ENCODE measurements at places on chromosomes 5 and 9.

DNA sequence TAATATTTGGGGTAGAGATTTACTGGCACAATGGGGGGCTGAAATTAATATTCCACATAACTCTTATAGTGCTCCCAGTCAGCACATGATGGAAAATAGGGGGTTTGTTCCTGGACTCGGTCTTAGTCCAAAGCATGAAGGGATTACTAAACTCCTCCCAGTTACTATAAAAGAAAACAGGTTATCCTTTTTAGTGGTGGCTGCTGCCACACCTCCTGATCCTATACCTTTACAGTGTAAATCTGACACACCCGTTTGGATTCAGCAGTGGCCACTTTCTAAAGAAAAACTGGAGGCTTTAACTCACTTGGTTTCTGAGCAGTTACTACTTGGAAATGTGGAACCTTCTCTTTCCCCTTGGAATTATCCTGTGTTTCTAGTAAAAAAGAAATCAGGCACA, 572.9 kb upstream of the PTGER4 start:
- no peak for DNase-seq

- peak; percentile 2 for DNase-seq
These were observed 99.3 kb upstream of the NIPBL start for GRCh38 chr5:36777105-36777757.

DNA sequence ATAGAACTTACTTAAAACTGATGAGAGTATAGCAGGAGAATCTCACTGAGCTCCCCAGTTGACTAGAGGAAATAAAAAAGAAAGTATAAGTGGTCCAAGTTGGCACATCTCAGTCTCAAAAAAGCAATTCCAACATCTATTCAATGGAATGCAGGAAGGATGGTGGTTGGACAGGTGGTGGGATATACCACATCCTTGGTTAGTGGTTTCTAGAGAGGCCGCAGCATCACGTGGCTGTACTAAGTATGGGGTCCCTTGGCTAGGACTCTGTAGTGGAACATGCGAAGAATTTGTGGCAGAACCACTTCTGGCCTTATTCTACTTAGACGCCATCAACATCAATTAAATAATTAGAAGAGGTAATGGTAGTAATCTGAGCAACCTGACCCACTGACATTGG, 232.4 kb downstream of the SAXO1 start:
- no peak for DNase-seq

GRCh38 chr5:68533571-68534084, 318.1 kb downstream of the PIK3R1 start:
- no peak for DNase-seq

DNA sequence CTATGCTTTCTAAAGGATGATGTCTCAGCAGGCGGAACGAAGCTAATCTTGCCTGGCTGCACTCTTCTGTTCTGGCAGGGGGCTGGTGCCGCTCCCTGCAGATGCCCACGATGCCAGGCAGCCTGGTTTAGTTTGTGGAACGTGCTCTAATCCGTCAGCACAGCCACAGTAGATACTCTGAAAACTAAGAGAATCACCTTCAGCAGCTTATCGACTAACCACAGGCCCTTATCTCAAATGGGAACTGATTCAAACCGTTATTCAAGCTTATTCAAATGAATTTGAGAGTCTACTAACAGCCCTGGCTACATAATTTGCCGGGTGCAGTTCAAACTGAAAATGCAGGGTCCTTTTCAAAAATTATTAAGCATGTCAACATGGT, 246.6 kb upstream of the ANKRD55 start:
- no peak for DNase-seq

DNA sequence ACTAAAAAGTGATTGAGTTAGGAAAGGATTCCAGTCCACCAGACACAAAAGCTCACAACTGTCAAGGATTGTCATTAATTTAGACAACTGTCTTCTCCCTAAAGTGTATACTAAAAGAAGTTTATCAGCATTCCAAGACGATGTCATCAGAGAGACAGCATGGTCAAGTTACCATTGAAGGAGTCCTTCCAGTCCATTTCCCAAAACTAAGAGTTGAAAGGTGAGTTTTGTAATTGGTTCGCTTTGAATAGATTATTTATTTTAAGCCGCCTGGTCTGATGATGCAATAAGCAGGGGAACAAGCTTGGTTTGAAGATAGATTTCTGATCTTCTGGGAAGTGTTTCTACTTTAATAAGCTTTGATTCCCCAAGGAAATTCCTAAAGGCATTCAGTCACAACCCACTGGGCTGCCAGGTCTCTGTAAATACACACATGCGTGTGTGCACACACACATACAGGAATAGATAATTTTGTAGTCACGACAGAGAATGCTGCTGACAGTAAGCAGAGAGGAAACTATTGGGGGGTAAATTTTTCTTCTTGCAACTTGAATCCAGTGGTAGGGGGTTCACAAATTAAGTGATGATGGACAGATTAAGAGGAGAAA, 234.8 kb downstream of the PIK3R1 start:
- DNase-seq, result peak; percentile 33

GRCh38 chr5:206406-206805, 11.5 kb downstream of the CCDC127 start:
- DNase-seq, result no peak

DNA sequence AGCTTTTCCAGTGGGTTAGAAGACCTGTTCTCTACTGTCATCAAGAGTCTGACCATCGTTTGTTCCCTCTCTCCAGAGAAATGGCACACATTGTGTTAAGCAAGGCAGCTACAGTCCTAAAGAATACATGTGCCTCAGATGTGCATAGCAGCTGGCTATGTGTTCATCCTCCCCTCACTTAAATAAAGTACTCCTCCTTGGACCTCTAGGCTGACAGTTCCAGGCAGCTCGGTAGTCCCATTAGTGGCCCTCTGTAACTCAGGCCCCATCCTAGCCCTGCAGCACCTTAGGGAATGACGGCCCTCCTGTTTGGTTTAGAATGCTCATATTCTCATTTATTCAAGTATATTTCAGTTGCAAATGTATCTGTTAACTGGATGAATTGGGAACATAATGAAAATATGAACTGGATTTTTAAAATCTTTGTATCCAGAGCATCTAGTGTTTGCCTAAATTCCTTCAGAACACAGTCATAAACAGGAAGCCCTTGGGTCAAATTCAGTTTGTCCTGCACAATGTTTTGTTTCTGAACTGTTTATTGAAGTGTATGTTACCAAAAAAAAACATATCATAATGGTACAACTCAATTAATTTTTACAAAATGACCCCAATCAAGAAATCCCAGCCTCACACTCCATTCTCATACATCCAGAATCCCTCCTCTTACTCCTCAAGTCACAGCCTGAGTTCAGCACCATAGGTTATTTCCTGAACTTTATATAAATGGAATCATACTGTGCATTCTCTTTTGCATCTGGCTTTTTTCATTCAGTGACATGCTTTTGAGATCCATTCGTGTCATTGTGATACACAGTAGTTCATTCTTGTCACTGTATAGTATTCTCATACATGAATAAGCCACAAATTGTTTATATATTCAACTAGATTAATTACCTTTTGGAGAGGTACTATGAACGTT, 1.6 kb upstream of the ASPN start:
- DNase-seq, result no peak

DNA sequence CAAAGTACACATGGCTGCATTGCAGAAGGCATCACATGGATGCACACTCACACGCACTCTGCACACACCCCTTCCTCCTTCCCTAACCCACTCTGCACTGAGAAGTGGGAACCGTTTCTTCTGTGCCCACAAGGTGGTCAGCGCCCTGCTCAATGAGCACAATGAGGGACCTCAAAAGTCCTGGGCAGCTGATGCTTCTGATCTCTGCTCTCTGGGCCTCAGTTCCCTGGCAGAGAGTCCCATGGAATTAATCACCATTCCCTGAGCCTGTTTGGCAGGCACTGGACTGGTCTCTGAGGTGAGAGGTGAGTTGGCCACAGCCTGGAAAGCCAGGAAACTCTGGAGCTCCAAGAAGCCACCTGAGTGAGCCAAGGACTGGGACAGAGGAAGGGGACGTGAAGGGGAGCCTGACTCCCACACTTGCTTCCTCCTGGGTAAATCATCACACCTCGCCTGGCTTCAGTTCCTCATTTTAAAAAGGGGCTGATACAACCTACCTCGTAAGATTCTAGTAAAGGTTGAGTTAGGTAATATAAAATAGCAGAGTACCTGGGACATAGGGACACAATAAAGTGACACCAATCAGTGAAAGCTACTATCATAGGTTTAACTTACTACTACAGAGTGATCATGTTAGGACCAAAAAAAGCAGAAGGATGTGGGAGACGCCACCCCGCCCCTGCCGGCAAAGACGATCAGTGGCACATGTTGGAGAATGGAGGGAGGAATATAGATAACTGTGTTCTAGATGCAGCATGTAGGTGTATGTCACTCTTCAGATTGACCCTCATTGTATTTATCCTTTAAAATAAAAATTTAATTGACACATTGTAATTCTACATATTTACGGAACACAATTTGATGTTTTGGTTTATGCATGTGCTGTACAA, 21.1 kb upstream of the IGFBPL1 start:
- DNase-seq, result no peak

DNA sequence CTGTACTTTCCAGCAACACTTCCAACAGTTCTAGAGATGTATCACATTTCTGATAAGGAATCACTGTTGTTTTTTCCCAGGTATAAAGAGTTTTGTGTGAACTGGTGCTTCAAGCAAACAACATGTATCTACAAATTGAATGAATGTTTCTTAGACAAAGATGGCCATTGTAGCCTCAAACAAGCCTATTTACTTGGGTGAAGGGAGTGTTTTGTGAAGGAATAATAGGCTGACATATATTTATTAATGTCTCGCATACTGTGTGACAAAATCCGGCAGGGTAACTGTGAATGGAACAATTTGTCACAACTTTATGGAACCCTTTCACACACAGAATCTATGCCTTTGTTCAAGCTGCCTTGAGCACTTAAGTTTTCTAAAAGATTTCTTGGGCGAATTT, 24.8 kb upstream of the DAB2 start:
- no peak for DNase-seq

DNA sequence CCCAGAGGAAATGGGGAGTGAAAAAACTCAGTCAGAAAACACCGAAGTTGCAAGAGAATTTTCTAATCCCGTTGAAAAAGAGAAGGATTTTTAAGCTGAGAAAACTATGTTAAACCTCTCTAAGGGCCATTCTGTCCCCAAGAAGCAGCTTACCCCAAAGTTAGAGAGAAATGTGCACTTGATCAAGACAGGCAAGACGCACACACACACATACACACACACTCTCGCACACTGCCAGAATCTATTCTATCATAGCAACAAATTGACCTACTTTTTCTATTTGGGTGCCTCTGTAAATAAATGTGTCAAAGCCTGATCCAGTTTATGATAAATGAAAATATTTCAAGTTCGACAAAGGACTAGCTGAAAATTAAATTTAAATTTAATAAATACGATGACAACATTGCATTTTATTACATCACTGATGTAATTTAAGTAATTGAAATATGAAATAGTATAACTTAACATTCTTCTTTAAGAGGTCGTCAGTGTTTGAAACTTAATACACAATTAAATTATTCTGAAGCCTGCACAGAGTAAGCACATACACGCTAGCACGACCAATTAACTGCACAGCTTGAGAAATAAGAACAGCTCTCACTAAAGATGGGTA, 5.9 kb downstream of the NFIL3 start:
- no peak for DNase-seq

DNA sequence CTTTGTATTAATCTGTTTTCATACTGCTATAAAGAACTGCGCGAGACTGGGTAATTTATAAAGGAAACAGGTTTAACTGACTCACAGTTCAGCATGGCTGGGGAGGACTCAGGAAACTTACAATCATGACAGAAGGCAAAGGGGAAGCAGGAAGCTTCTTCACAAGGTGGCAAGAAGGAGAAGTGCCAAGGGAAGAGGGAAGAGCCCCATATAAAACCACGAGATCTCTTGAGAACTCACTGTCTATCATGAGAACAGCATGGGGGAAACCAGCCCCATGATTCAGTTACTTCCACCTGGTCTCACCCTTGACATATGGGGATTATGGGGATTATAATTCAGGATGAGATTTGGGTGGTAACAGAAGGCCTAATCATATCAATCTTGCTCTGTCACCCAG, 60.9 kb upstream of the CHD1 start:
- DNase-seq, result no peak

DNA sequence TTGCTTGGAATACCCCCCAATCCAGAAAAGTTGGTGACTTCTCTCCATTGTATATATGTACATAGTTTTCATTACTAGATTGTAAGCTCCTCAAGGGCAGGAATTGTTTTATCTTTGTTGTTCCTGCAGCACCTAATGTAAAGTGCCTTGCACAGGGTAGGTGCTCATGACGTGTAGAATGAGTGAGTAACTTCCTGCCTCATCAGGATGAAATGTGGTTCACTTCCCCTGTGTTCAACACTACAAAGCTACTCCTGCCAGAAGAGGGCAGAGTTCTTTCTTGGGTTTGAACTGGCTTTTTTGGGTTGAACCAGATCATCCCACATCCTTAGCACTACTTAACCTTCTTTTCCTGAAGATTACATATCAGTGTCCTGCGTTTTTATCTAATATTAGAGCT, 23.9 kb downstream of the GTF3C4 start:
- no peak for DNase-seq

- peak; percentile 78 for DNase-seq
These were observed 1.3 kb downstream of the TNFSF15 start for GRCh38 chr9:114804505-114804904.

DNA sequence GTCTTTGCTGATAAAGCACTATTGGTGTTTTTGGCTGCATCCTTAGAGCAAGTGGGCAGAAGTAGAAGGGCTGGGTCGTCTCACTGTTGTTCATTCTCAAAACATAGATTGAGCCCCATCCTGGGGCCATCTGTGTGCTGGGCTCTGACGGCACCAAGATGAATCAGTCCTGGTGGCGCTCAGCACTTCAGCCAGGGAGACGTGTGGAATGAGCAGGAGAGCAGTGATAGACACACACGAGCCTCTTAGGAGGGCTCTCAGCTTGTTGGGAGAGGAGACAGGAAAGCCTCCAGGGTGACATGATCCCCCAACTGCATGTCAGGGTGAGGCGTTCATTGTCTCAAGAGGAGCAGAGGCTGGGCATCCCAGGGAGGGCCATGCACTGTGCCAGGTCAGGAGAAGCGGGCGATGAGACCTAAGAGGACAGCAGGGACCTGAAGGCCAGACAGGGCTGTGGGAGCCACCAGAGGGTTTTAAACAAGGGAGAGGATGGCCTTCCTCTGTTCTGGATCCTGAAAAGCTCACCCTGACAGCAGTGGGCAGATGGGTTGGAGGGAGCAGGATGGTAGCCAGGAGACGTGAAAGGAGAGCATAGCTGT, 115.8 kb downstream of the DAB2IP start:
- DNase-seq, result peak; percentile 51

- no peak for DNase-seq
These were observed 40.7 kb upstream of the ADAMTS2 start for GRCh38 chr5:179385914-179386313.

DNA sequence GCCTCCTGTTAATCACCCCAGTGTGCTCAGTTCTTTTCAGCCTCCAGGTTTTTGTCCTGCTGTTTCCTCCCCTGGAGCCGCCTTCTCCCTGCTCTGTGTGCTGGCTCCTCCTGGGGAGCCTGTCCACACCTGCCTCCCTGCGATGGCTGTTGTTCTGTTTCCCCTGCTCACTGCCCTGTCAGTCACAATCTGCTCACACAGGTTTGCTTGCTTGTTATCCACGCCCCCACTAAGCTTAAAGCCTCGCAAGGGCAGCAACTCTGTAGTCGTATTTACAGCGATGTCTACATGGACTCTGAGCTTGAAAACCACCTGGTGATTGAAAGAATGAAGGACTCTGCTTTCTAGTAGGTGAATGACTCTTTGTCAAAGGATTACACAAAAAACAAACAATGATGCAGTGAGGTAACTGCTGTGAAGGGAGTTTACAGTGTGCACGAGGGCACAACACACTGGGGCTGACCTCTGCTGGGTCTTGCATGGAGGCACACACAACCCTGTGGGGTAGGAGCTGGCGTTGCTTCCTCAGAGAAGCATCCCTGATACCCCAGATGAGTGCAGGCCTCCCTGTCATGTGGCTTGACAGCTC, 39.6 kb upstream of the TEX48 start:
- no peak for DNase-seq

Measured in fibroblast of skin of abdomen (primary cell).